Cerebellar nuclear complex (tissue), 1 donor: ENCODE measurements at places on chromosomes 3 and 15.

- no peak for DNase-seq
Observed at GRCh38 chr15:101810456-101810855, 1.5 kb upstream of the OR4F15 start.

DNA sequence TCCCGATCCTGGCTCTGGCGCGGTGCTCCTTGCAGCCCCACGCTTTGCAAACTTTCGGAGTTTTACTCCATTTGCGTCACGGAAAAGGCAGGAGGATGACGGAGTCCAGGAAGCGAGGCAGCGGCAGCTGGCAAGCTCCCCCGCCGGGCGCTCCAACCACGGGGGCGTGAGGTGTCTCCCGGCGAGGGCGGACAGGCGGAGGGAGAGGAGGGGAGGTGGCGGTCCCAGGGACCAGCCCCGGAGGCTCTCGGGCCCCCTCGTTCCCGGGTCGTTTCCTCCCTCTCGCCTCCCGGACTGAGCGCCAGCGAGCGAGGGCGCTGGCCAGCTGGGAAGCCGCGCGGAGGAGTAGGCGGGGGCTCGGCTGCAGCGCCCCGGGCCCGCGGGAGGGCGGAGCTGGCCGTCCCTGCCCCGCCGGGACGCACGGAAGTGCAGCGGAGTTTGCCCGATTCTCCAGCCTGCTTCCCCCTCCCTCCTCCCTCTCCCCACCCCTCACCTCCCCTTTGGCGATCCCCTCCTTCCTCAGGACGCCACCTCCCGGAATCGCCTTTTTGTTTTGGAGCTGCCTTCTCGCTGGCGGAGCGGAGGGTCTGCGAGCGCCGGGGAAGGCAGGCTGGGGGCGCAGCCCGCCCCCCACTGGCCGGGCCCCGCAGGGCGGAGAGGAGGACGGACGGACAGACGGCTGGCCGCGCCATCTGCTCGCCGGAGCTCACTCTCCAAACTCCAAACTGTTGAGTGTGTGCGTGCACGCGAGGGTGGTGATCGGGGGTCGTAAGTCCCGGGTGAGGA, at the start of gene SNX33:
Gene SNX33, plus strand, starts transcription at position 543 of the 786 bp plus-strand sequence. CDS start 1,191 bp downstream, outside the sequence.
- DNase-seq, result no peak

DNA sequence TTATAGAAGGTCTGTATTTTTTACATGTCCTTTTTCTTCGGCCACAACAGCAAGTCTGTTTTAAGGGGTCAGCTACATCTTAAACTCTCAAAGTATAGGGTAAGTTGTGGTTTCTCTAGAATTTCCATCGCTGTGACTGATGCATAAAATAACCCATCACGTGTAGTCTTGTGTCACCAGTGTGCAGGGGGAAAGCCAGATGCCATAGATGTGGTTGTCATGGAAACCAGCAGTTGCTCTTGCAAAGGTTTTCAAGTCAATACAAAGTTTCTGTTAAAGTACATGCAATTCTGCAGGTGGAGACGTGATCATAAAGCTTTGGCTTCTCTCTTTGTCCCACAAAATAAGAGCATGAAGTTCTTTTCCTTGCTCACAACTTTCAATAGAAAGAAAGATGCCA, 210.3 kb upstream of the ONECUT1 start:
- no peak for DNase-seq

GRCh38 chr15:33500432-33501195, 189.8 kb downstream of the RYR3 start:
- no peak for DNase-seq

- no peak for DNase-seq
Observed at GRCh38 chr15:48946074-48946839, 17.5 kb downstream of the SHC4 start.

- DNase-seq, result no peak
Observed at GRCh38 chr15:90294601-90295269, 29.3 kb downstream of the NGRN start.

DNA sequence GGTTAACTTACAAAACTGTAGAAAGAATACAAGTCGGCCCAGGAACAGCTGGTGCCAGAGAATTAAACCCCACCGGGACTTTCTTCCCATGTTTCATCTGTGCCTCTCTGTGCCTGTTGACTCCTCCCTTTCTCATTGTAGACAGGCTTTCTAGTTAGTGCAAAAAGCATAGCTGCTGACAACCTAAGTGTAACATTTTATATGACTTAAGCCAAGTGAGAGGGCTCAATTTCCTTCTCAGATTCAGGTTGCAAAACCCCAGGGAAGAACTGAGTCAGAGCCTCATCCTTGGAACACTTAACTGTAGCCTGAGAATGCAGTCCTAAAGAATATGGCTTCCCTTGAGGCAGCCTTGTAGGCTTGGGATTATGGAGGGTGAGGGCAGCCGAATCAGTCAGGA, 302.5 kb upstream of the AZI2 start:
- no peak for DNase-seq

DNA sequence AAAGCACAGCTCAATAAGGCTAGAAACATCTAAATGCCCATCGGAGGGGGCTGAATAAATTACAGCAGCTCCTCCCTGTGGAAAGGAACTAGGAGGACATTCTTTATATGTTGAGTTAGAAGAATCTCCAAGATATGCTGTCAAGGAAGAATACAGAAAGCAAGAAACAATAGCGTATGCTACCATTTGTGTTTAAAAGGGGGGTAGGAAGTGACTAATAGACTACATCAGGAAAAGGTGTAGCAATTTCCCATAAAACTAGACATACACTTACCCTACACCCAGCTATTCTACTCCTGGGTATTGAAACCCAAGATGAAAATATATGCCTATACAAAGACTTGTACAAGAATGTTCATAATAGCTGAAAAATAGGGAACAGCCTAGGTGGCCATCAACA, 21.6 kb downstream of the SEC61A1 start:
- DNase-seq, result no peak

DNA sequence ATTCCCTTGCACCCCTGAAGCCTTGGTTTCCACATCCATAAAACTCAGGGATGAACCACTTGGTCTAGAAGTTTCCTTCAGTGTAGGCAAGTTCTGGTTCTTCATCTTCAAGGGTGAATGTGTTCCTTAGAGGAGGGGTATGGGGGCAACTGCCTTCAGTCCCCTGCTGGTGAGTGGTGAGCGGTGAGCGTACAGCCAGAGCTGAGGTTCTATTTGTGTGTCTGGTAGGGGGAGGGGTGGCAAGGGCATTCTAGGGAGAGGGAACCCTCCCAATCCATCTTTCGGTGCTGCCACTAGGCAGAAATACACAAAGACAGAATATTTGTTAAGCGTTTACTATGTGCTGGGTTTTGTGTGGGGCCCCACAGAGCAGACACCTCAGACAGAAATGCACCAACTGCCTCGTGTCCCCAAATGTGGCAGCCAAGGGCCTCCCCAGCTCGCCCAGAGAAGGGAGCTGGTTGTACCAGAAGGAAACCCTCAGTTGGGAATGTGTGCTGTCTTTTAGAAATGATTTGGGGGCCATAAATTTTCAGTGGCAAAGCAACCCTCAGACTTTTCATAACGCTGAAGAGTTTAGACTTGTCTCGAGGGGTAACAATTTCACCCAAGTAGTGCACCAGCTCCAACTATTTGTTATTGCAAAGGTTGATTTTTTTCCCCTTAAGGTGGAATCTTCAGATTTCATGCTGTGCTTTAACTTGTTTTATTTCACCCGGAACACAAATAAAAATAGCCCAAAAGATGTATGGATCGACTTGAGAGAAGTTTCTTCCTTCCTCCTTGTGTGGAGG, 137.6 kb downstream of the FBLN2 start:
- no peak for DNase-seq

DNA sequence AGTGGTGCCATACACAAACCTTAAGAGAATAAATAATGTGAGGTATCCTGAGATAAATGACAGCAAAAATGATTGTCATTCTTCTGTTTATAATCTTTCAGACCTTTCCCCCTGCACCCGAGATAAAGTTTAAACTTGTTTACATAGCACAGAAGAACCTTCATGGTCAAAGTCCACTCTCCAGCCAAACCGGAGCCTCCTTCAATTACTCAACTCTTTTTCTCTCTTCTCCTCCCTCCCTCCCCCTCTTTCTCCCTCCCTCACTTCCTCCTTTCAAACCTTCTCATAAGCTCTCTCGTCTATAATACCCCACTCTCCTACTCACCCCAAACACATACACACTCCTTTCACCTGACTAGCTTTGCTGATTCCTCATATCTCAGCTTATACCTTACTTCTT, 198.9 kb downstream of the EFHB start:
- DNase-seq, result no peak

- no peak for DNase-seq
Observed at GRCh38 chr15:42385206-42385979, 26.1 kb downstream of the CAPN3 start.

GRCh38 chr3:169118666-169119370, 544.7 kb downstream of the MECOM start:
- DNase-seq, result no peak

DNA sequence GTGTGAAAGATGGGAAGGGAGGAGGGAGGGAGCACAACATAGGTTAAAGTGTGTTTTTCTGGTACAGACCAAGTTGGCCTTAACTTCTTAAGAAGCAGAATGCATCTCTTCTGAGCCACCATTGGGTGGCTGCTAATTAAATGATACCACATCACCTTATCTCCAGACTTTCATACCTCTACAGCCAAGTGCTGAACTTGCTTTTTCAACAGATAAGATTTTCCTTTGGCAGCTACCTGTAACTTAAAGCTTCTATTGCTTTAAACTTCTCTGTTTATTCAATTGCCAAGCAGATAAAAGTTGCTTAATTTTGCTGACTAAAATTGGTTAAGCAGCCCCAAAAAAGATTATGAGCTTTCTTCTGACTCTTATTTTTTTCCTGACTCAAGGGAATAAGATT, 292.4 kb upstream of the SGO1 start:
- DNase-seq, result no peak

GRCh38 chr15:41948490-41948889, 23.9 kb downstream of the EHD4 start:
- DNase-seq, result no peak

- DNase-seq, result no peak
Observed at GRCh38 chr3:133620066-133620784, 41.5 kb downstream of the TOPBP1 start.

DNA sequence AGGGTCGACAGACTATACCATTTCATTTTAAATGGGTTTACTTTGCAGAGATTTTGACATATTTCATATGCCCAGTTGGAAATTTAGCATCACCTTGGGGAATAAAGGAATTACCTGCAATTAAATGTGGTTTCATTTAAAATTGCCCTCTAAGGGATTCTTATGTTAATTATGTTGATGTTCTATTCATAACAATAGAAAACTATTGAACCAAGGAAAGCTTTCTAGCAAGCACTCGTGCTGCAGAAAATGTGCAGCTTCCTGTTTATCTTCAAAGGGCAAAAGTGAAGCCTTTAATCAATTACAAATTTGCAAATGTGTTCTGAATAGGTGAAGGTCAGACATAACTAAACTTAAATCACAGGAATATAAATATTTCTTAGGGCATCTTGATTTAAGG, 352.1 kb downstream of the CHST2 start:
- no peak for DNase-seq

GRCh38 chr3:5644773-5645670, 457.5 kb downstream of the EDEM1 start:
- no peak for DNase-seq

- DNase-seq, result no peak
Observed at GRCh38 chr15:45648521-45649200, 13.8 kb downstream of the SQOR start.

- DNase-seq, result peak; percentile 36
Observed at GRCh38 chr3:17233398-17233800, 348.6 kb downstream of the PLCL2 start.

DNA sequence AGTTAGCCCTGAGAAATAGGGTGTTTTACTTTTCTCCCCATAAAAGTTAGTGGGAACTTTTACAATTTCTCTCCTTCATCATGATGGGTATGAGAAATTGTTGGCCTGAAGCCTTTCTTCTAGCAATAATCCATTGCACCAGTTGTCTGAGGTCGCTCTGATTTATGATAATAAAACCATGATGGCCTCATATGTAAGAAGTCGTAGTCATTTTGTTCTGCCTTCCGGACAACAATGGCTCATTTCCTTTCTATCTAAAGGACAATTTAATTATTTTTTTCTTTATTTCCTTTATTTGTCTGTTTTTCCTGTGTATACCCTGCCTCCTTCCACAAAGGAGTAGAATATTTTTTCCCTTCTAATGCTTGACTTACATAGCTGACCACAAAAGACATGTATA, 31.6 kb upstream of the GNB4 start:
- DNase-seq, result no peak

DNA sequence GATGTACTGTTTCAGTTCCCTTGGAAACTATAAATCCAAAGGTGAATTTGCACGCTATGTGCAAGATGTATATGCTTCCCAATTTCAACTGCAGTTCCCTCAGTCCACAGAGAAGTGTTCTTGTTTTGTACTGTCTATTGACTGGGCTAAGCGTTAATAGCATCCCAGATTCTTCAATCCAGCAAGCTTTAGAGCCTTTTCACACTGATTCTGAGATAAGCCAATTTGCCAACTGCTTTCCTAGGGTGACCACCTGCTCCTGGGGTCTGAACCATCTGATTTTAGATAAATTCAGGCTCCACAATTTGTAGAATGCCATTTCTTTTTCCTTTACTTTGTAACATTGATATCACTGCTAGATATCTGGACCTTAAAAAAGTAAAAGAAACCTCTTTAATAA, 340.1 kb downstream of the PTPRG start:
- peak; percentile 63 for DNase-seq

DNA sequence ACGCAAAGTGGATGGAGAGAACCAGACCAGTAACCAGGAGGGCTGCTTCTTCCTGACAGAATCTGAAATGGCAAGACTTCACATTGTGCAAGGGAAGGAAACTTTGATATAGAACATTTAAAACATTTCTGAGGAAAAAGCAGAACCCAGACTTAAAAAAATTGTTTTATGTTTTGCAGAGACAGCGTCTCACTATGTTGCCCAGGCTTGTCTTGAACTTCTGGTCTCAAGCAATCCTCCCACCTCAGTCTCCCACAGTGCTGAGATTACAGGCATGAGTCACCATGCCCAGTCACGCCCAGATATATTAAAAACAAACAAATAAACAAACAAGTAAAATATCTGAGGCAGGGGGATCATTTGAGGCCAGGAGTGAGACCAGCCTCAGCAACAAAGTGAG, 46.2 kb downstream of the CRTAP start:
- no peak for DNase-seq

- DNase-seq, result no peak
Observed at GRCh38 chr15:80183886-80184285, 31.1 kb downstream of the FAH start.

DNA sequence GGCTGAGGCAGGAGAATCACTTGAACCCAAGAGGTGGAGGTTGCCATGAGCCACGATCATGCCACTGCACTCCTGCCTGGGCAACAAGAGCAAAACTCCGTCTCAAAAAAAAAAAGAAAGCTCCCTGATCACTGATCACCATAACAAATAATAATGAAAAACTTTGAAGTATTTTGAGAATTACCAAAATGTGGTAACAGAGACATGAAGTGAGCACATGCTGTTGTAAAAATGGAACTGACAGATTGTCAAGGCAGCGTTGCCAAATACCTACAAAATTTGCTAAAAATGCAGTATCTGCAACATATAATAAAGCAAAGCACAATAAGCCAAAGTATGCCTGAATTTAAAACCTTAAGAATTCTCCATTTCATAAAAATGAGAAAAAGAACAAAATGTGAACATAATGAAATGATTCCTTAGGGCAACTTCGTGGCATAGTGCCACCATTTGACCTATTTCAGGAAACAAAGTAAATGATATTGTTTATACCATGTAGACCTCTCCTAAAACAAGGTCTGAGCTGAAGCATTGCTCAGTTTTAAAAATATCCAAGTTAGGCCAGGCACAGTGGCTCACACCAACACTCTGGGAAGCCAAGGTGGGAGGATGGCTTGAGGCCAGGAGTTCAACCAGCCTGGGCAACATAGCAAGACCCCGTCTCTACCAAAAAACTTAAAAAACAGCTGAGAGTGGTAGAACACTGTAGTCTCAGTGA, 5.8 kb downstream of the USP4 start:
- no peak for DNase-seq

- DNase-seq, result no peak
Observed at GRCh38 chr3:66808891-66809594, 189.1 kb upstream of the KBTBD8 start.
